ENCODE measurements at places on chromosomes 12 and 14. TPM values are rescaled to one million over a fixed set of nuclear protein-coding genes. Genes with fewer than 3 reads are reported as not detected.

GRCh38 chr12:118984161-118984943, 3.0 kb downstream of the SRRM4 start:
- DNase-seq, result no peak

- no peak for DNase-seq
These were observed 15.9 kb upstream of the ATP6V0A2 start for GRCh38 chr12:123696207-123696606.

Gene TAS2R13
- total RNA-seq, result 6.2 TPM

GRCh38 chr12:24852420-24852819, 96.5 kb downstream of the BCAT1 start:
- DNase-seq, result no peak

Gene TTC6
- total RNA-seq, result 0.10 TPM

Gene SMCO3
- total RNA-seq, result 0.39 TPM

DNA sequence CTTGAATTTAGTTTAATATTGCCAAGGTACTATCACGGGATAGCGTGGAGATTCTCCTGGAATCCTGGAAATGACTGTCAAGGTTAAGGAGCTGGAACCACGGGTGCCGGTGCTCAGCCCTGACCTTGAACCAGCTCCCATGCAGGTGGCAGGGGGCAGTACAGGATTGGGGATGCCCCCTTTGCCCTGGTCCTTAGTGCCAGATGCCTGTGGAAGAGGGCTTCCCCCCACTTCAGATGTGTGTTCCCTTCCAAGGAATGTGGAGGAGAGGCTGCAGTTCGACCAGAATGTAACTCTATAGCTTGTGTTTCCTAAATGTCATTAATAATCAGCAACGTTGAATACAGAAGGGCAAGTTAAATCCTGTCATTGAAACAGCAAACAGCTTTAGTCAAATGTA, 258.9 kb downstream of the VRK1 start:
- no peak for DNase-seq

DNA sequence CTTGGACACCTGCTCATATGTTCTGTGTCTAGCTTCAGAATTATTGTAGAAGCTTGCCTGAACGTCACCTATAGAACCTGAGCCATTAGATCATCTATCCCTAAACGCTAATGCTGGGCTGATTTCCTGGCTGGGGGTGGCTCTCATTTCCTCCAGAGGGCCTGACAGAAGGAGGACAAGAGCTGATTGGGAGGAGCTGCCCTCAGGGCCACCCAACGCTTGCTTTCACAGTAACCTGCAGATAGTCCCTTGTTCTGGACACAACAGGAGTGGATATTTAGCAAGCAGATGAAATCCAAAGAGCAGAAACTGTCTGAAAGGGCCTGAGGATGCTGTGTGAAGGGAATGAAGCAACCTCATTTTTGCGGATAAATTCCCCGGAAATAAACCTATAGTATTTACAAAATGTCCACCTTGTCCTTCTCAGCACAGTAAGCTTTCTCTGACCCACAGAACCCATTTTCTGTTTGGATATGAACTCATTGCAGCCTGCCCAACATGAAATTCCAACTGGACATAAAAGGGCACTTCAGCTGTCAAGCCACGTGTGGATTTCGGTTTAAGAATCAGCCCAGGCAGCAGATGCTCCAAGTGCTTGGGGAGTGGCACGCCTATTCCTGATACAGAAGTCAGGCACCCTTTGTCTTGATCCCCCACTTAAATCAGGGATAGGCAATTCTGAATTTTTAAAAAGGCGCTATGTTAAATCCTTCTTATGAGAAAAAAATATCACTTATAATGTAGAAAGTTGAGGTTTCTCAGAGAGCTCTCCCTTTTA, 32.8 kb upstream of the TUBA1C start:
- no peak for DNase-seq

Gene TNFAIP2
- total RNA-seq, result 41.3 TPM

All from skin of body (tissue), 3 donors.